Stimulated activated CD8-positive, alpha-beta memory T cell treated with anti-CD3 and anti-CD28 coated beads, Interleukin-15, amount 100 ng/mL, for 4 hours (primary cell): ENCODE measurements at places on chromosomes 16 and 17.

GRCh38 chr17:48671697-48672171 is 45.6 kb upstream of the HOXB9 start:
- peak; percentile 33 for DNase-seq

- no peak for DNase-seq
These were observed 142.9 kb upstream of the MYOCD start for GRCh38 chr17:12522743-12523183.

- no peak for DNase-seq
These were observed 21.0 kb upstream of the FZD2 start for GRCh38 chr17:44536090-44536953.

GRCh38 chr16:4272114-4272956 is 488 bp downstream of the TFAP4 start:
- DNase-seq, result peak; percentile 36

- DNase-seq, result no peak
These were observed 44.2 kb downstream of the BEAN1 start for GRCh38 chr16:66471264-66471663.

DNA sequence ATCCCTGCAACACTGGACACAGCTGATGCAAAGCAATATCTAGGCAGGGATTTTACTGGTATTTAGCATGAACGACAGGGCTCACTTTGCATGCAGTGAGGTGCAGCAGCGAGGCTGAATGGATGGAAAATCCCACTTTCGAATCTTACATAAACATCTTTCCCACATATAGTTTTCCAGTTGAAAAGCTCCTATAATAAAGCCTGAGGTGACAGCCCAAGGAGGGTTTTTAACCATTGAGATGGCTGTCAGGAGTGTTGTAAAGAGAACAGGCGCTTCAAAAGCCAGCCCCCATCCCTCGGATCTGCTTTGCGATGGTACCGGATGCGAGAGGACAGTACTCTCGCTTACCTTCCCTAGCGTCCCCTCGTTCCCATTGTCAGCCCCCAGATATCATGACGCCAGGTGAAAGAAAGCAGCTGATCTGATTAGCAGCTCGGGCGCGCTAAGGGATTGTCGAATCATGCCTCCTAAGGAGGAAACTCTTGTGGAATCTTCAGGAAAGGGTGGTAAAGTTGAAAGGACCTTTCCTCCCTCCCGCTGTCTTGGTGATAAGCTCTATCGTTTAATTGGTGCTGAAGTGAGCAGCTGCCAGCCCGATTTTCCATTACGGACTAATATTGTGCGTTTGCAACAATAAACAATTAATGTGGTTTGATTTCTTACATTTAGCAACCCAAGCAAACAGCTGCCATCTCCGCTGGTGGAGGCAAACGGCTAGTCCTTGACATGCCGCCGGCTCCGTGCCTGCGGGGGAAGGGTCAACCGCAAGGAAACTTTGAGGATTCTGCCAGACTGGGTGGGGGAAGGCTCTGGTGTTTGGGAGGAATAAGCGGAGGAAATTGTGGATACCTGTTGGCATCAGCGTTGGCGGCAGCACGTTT is 1.8 kb downstream of the CDH8 start:
- DNase-seq, result no peak

GRCh38 chr17:48930435-48930873 is 14.2 kb downstream of the SNF8 start:
- no peak for DNase-seq

DNA sequence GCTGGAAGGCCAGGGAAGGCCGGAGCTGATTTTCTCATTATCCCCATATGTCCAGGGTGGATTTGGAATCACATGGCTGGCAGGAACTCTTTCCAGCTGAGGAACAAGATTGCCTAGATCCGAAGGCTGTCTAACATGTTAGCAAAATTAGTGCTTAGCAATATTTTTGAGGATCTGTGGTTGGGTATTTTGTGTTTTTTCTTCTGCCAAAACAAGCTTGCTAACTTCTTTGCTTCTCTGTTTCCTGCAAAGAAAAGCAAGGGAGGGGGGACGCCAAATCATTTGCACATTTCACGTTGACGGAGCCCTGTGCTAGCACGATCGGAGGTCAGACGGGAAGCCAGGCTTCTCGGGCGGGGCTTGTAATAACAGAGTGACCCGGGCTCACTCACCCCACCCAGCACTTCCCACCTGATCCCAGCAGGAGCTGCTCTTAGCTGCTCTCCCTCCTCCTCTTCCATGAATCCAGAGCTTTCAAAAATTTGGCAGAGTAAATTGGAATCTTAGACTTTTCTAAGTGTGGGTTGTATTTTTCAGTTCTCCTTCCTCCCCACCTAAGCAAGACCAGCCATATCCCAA is 33.3 kb upstream of the FOXF1 start:
- DNase-seq, result no peak

GRCh38 chr16:75754141-75754540 is 27.9 kb upstream of the CPHXL start:
- no peak for DNase-seq

- no peak for DNase-seq
These were observed 1.0 kb downstream of the UTP4 start for GRCh38 chr16:69133373-69133954.

GRCh38 chr16:51982715-51983680 is 563.9 kb downstream of the TOX3 start:
- no peak for DNase-seq

GRCh38 chr17:43822570-43823190 is 10.3 kb downstream of the MPP3 start:
- DNase-seq, result no peak

GRCh38 chr17:82892899-82893565 is 53.2 kb upstream of the ZNF750 start:
- DNase-seq, result peak; percentile 60

DNA sequence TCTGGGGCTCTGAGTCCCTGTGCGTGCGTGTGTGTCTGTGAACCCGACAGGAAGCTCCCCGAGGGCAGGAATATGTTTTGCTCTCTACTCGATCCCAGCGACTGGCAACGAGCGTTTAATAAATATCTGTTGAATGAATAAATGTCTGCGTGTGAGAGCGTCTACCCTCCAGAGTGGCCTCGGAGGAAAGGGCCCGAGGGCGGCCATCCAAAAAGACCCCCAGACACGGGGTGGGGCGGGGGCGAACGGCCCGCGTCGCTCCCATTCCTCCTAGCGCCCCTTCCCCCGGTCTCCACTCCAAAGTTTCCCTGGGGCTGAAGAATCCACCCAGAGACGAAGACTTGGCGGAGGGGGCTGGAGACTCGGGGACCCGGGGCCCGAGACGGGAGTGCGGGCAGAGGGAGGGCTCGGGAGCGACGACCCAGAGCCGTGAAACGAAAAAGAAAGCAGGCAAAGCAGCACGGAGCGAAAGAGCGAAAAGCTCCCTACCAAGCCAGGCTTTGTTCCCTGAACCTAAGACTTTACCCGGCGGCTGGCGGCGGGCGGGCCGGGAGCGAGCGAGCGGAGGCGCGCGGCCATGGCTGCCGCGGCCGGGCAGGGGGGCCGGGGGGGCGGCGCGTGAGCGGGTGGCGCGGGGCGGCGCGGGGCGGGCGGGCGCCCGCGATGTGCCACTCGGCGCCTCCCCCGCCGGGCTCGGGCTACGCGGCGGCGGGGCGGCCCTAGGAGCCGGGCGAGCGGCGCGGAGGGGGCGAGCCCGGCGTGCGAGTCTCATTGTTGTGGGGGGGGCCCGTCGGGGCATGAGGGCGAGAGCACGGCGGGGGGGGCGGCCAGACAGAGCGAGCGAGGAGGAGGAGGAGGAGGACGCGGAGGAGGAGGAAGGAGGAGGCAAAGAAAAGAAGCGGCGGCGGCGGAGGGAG is at the start of gene MLLT6:
TSS of gene MLLT6 (plus strand) at position 668 of the 917 bp plus-strand sequence. CDS start 360 bp downstream, outside the sequence.
- peak; percentile 81 for DNase-seq

DNA sequence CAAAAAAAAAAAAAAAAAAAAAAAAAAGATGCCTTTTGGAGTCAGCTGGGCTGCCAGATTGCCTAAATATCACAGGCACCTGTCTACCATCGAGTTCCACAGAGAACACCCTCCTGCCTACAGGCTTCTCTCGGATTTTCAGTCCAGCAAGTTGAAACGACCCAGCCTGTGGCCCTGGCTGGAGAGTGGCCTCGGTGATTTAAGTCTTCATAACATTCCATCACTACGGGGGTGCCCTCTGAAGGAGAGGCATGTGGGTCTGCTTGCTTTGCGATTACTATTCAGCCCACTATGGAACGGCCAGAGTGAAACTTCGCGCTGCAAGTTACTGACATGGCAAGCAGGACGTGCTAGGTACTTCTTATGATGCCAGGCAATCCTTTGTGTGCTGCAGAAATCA is 42.8 kb downstream of the MARCHF10 start:
- no peak for DNase-seq

- no peak for DNase-seq
These were observed 12.5 kb upstream of the TMIGD1 start for GRCh38 chr17:30346221-30346795.

GRCh38 chr17:17440938-17441675 is 35.7 kb upstream of the MED9 start:
- DNase-seq, result no peak

GRCh38 chr17:76438906-76439305 is 14.0 kb downstream of the UBE2O start:
- no peak for DNase-seq

GRCh38 chr16:76226481-76226880 is 50.7 kb upstream of the CNTNAP4 start:
- DNase-seq, result no peak

DNA sequence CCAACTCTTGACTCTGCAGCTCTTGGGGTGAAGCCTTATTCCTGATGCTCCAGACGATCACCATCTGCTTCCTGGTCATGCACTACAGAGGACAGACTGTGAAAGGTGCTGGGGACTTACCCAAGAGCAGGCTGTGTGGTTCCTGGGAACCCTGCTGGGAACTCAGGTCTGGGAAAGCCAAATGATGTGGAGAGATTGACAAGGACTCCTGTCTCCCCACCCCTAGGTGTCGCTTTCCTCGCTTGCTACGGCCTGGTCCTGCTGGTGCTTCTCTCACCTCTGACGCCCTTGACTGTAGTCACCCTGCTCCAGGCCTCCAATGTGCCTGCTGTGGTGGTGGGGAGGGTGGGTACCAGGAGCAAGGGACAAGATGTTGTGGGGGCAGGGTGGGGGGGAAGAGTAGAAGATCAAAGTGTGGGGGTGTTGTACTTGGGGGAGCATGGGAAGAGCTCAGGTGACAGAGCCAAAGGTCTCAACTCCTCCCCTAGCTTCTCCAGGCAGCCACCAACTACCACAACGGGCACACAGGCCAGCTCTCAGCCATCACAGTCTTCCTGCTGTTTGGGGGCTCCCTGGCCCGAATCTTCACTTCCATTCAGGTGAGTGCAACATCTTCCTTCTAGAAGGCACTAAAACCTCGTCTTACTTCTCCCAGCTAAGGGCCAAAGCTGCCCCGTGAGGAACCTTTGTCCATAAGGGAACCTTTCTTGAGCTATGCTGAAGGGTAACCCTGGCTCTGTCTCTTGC is 3.0 kb downstream of the SOX15 start:
- DNase-seq, result no peak

- no peak for DNase-seq
These were observed 65.8 kb upstream of the ENDOV start for GRCh38 chr17:80349151-80349651.

GRCh38 chr17:46097497-46097896 is 95.7 kb downstream of the KANSL1 start:
- no peak for DNase-seq

GRCh38 chr16:78792952-78793351 is 693.5 kb downstream of the WWOX start:
- DNase-seq, result no peak

- DNase-seq, result no peak
These were observed 5.6 kb downstream of the STAT5B start for GRCh38 chr17:42270596-42270995.

GRCh38 chr16:48462106-48462740 is 77.0 kb upstream of the SIAH1 start:
- DNase-seq, result no peak

GRCh38 chr17:50920891-50921586 is 54.9 kb upstream of the TOB1 start:
- no peak for DNase-seq

DNA sequence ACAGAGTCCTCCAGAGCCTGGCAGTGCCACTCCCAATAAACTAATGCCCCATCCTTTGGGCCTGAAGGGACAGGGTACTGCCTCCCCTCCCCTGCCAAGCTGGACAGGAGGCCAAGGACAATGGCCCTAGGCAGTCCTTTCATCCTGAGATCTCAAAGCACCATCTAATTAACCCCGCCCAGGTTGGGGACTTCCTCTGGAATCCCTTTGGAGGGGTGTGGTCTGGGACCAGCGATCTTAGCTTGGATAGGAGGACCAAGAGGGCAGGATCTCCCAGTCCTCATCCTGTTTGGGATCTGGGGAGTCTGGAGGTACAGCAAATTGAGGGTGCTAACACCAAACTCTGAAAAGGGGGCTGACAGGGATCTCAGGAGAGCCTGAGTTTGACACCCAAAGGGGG is 18.2 kb upstream of the SP6 start:
- DNase-seq, result no peak
